ENCODE measurements at places on chromosomes 5 and 9.

DNA sequence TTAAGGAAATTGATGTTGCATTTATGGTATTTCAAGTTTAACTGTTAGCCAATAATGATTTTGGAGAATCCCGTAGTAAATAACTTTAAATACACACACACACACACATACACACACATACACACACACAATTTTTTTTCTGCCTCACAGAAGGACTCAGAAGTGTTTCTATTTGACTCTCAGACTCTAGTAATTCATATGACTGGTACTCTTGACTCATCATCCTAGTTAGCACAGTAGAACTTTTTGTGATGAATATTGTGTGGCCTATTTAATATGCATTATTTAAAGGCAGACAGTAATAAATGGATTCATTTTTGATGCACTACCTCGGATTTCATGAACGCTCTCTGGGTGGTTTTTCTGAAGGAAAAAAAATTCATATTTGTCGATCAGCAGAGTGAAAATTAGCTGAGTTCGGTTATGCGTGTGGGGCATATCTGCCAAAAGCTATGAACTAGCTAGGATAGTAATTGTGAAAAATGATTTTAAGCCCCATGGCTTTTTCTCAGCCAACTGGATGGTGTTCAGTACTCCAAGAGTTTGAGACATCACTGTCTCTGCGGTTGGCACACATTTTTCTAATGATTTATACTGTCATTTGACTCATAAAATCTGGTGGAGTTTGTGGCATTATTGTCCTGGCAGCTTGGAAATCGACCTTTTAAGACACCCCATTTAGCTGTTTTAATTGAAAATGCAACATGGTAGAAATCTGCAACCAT is 102.2 kb downstream of the PCSK5 start:
- no peak for DNase-seq

GRCh38 chr5:137563301-137563645 is 64.1 kb upstream of the SPOCK1 start:
- no peak for DNase-seq

DNA sequence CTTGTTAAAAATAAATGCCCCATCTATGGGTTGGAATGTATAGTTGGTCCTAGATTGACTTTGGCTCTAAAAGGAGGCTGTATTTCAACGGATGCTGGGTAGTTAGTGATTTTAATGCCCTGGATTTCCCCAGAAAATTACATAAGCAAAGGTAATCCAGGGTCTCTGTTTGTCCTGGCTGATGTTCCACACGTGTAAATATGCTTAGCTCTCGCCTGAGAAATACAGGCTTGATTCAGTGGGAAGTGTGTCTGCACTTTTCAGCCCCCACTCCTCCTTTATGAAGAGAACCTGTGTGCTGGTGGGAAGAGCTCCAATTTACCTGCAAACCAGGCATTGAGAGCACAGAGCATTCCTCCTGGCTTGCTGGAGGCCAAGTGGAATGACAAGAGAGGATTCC is 294.6 kb upstream of the CLINT1 start:
- no peak for DNase-seq

- DNase-seq, result no peak
Measured at GRCh38 chr5:51373880-51374523, 9.2 kb upstream of the ISL1 start.

GRCh38 chr5:10162468-10162867 is 87.2 kb downstream of the ATPSCKMT start:
- no peak for DNase-seq

- DNase-seq, result no peak
Measured at GRCh38 chr5:52760695-52761366, 26.9 kb upstream of the ITGA1 start.

GRCh38 chr9:118670011-118670953 is 699.0 kb downstream of the BRINP1 start:
- no peak for DNase-seq

DNA sequence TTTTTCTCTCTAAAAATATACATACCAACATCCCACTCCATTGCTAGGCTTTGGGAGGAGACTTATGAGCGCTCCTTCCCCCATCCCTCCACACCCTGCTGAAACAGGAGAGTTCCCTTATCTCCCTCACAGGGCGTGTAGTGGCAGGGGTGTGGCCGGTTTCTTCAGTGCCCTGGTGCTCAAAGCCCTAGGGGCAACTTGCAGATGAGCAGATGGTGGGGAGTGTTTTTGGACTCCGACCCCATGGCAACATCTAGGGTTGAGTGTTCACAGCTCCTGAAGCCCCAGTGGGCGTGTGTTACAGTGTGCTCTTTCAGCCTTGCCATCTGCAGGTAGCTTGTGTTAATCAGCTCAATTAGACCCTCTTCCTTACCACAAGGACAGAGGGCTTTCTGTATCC is 409.5 kb downstream of the MAT2B start:
- DNase-seq, result no peak

DNA sequence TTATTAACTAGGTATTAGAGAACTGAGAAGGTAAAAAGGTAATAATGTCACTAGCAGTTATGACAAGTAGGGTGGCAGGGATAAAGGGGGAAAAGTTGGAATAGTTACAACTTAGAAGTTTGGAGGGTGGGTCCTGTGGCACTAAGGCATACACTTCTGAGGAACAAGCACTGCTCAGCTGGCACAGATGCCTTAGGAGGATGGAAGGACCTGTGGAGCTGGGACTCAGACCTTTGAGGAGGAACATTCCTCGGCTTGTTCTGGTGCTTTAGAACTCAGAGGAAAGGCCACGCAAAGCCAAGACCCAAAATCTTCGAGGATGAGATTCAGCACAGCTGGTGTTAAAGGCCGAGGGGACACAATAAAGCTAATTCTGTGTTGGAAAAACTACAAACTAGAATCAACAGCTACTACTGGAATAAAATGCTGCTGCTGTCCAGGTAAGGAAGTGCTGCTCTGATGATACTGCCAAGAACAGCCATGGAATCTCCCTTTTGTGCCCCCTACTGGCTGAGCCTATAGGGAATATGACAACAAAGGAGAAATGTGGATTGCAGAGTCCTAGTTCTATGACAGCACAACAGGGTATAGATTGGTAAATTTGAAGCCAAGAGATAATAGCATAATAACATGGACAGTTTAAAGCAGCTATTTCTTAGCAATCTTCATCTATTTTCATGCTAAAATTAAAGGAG is 126.7 kb downstream of the SLC25A46 start:
- peak; percentile 13 for DNase-seq

- DNase-seq, result no peak
Measured at GRCh38 chr9:132415181-132415580, 5.2 kb downstream of the CFAP77 start.
